Right cardiac atrium (tissue), 5 donors: ENCODE measurements at places on chromosomes 3 and 15. TPM values are rescaled to one million over a fixed set of nuclear protein-coding genes. Genes with fewer than 3 reads are reported as not detected.

The EIF4E3 gene
- 40.7 TPM for total RNA-seq

The GOLGA8J gene
- total RNA-seq, result 0.32 TPM

The PTX3 gene
- total RNA-seq, result 6.2 TPM

The LDHAL6B gene
- total RNA-seq, result not detected

The DNAH12 gene
- total RNA-seq, result not detected
